Suppressor macrophage (primary cell): ENCODE measurements at places on chromosomes 6 and 20.
A peak's percentile ranks its signal among the peaks of the same experiment; 100 is the strongest.

GRCh38 chr6:5287205-5287965 is 26.1 kb downstream of the FARS2 start:
- DNase-seq, result peak; percentile 44

DNA sequence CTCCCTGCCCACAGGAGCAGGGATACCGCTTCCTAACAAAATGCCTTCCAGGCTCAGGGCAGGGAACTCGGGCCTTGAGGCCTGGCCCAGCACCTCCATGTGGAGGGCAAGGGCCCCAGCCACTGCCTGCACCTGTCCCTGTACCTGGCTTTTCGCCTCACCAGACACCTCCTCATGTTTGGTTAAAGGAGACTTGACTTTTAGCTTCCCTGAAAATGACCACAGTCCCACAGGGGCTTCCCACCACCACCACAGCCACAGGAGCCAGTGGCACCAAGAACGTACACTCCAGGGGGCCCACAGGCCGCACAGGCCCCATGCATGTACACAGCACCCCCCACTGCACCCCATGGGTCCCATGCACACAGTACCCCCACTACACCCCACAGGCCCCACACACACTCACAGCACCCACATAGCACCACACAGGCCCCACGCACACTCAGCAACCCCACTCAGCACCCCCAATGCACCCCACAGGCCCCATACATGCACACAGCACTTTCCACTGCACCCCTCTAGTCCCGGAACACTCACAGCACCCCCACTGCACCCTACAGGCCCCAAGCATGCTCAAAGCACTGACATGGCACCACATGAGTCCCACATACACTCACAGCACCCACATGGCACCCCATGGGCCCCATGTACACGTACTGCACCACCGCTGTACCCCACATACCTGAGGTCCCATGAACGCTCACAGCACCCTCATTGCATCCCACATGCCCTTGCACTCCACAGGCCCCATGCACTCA is 86.5 kb downstream of the GINS1 start:
- no peak for DNase-seq

GRCh38 chr6:2225422-2226392 is 19.7 kb downstream of the GMDS start:
- no peak for DNase-seq

GRCh38 chr6:128518434-128519131 is 1.8 kb downstream of the PTPRK start:
- DNase-seq, result no peak

GRCh38 chr6:43511824-43512415 is 1.8 kb upstream of the LRRC73 start:
- DNase-seq, result no peak

- DNase-seq, result no peak
Measured at GRCh38 chr6:45500924-45501816, 123.4 kb upstream of the SUPT3H start.

DNA sequence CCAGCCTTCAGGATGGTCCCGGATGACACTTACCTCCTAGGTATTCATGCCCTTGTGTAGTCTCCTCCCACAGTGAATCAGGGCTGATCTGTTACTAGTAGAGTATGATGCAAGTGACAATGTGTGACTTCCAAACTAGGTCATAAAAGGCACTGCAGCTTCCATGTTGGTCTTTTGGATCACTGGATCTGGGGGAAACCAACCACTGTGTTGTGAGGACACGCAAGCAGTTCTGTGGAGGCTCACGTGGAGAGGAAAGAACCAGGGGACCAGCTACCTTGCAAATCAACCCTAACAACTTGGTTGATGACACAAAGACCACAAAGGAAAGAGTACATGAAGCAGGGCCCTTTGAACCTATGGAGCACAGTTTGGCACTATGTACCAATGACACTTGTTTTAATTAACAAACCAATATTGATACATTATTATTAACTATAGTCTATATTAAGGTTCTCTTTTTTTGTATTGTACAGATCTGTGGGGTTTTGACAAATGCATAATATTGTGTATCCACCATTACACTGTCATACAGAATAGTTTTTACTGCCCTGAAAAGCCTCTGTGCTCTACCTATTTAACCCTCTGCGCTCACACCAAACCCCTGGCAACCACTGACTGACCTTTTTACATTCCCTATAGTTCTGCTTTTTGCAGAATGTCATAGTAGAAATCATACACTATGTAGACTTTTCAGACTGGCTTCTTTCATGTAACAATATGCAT is 16.3 kb upstream of the SDCBP2 start:
- no peak for DNase-seq

- DNase-seq, result no peak
Measured at GRCh38 chr20:48210111-48211027, 425.1 kb upstream of the SULF2 start.

GRCh38 chr20:47027456-47027855 is 132.8 kb downstream of the EYA2 start:
- no peak for DNase-seq

DNA sequence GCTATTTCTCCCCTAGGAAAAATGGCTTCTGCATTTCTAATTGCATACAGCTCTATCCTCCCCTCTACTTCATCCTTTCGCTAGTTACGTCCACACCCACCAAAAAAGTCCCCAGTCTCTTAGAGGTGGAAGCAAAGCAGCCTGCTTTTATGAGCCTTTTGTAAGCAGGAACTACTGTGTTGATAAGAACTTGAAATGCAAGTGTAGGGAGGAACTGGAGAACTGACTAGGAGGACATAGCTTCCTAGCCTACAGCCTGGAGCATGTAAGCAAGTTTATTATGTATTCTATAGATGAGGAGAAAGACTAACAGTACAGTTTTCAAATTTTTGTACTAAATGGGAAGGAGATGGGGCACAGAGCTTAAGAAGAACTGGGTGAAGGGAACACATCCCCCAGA is 10.3 kb downstream of the ARHGAP18 start:
- DNase-seq, result peak; percentile 61

DNA sequence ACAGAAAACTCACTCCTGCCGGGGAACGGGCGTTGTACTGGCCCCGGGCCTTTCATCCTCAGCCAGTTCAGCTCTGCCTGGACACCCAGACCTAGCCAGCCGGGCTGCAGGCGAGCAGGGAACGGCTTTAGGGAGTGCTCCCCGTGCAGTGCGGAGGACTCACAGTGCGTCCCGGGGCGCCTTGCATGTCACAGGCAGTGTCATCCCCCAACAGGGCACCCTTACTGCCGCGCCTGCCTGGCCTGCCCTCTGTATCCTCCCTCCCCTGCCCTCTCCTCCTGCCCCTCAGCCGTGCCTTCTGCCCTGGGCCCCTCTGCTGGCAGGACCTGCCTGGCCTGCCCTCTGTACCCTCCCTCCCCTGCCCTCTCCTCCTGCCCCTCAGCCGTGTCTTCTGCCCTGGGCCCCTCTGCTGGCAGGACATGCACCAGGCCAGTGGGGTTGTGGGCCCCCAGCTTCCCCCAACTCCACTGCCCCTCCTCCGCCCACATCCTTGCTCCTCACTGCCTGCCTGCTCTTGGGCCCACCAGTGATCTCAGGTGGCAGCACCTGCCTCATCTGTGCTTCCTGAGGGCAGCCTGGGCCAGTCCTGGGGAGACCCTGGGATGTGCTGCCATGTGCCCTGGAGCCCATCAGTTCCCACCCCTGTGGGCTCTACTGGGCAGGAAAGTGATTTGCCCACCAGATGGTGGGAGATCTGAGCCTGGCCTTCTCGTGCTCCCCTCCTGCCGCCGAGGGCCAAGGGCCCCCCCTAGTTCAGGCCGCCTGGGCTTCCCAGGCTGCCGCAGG is 43.0 kb downstream of the PYGB start:
- DNase-seq, result no peak

DNA sequence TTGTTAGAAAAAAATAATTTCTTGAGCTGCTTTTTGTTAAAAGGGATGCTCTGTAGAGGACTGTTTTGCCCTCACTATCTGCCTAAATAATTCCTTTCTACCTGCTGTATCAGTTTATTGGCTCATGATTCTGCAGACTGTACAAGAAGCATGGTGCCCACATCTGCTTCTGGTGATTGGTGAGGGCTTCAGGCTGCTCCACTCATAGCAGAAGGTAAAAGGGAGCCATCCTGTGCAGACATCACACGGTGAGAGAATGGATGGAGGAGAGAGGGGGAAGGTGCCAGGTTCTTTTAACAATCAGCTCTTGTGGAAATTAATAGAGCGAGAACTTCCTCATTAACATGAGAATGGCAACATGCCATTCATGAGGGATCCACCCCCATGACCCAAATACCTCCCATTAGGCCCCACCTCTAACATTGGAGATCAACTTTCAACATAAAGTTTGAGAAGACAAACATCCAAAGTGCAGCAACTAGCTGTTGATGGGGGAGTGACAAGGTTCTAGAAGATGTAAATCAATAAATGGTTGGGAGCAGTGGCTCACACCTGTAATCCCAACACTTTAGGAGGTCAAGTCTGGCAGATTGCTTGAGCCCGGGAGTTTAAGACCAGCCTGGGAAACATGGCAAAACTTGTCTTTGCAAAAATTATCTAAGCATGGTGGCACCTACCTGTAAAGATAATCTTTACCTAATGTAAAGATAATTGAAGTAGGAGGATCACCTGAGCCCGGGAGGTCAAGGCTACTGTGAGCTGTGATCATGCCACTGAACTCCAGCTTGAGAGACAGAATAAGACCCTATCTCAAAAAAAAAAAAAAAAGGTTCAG is 15.7 kb upstream of the AHCY start:
- no peak for DNase-seq

DNA sequence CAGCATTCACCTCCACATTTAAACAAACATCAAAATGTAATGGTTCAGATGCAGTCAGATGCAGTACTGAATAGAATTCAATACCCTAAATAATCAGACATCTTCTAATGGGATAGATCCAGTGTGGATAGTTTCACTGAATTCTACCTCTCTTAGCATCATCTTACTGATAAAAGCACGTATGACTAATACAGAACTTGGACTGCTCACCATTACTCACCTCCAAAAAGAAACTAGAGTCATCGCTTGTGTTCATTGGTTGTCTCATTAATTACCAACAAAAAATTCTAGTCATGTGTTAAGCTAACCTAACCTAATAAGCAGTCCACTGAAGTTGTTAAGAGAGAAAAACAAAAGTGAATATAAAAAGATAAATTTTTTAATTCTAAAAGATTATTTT is 165.9 kb upstream of the IRAK1BP1 start:
- no peak for DNase-seq

DNA sequence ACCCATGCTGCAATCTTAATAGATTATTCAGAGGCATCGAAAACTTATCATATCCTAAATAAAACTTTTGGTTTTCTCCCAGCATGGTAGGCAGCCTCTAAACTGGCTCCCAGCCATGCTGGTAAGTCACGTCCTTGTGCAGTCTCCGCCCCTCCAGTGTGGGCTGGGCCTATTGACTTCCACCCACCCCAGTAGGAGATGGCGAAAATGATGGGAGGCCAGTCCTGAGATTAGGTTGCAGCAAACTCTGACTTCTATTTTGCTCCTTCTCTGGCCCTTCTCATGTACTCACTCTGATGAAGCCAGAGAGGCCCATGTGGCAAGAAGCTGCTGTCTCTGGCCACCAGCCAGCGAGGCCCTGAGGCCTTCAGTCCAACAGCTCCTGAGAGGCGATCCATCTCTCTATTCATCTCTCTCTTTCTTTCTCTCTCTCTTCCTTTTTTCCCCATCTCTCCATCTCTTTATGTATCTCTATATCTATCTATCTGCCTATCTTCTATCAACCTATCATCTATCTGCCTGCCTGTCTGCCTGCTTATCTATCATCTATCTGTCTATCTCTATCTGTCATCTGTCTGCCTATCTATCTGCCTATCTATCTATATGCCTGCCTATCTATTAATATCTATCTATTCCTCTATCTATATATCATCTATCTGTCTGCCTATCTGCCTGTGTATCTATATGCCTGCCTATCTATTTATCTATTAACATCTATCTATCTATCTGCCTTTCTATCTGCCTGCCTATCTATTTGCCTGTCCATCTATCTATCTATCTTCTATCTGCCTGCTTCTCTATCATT is 52.7 kb upstream of the STX16 start:
- no peak for DNase-seq

GRCh38 chr6:134427721-134428120 is 109.8 kb upstream of the SGK1 start:
- DNase-seq, result no peak

GRCh38 chr20:18263723-18264122 is 24.6 kb upstream of the ZNF133 start:
- DNase-seq, result no peak

GRCh38 chr6:143976806-143977349 is 31.2 kb downstream of the PLAGL1 start:
- DNase-seq, result no peak

- DNase-seq, result peak; percentile 35
Measured at GRCh38 chr6:131129689-131130553, 5.3 kb upstream of the AKAP7 start.

- DNase-seq, result no peak
Measured at GRCh38 chr6:168765752-168766151, 324.8 kb downstream of the SMOC2 start.

GRCh38 chr6:70266142-70266541 is 36.7 kb downstream of the COL9A1 start:
- no peak for DNase-seq

DNA sequence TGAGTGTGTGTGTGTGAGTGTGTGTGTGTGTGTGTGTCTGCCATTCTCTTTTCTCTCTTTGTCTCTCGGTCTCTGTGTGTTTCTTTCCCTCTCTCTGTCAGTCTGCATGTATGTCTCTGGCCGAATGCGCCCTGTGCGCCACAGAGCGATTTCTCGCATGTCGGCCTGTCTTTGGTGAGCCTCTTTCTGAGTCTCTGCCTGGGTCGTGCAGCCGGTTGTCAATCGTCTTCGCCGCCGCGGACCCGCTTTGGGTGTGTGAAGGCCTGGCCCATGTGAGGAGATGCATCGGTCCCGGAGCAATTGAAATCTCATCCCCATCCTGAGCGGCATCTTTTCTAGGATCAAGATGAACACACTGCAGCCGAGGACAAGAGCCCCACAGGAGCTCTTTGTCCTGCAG is 1567.2 kb upstream of the DEFB115 start:
- DNase-seq, result no peak

DNA sequence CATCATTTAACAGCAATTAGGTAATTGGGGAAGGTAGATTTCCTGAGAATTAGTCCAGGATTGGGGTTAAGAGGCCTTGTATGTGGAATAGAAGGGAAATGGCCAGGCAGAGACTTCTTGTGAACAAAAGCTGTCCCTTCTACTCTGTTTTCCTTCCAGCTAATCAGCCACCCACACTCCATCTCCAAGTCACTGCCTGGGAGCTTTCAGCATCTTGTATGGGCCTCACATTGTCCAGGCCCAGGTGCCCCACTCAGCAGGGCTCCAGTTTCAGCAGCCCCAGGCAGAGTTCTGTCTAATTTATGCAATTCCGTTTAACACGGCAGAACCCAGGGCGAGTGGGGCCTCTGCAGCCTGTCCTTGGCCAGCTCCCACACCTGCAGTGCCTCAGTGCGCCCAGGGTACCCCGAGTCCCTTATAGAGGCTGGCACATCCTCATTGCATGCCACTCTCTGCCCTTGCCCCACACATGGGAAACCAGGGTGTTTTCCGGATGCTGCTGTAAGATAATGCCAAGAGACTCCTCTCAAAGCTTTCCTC is 113.0 kb downstream of the EDN3 start:
- DNase-seq, result no peak

GRCh38 chr6:69026243-69026642 is 391.2 kb downstream of the ADGRB3 start:
- peak; percentile 32 for DNase-seq
